Airway epithelial cell (primary cell): ENCODE measurements at places on chromosomes 1 and 21. TPM values are rescaled to one million over a fixed set of nuclear protein-coding genes. Genes with fewer than 3 reads are reported as not detected.

The IFNLR1 gene
- 3.4 and 8.0 TPM in 2 replicates for total RNA-seq

The AADACL4 gene
- not detected in 2 replicates for total RNA-seq

The CENPF gene
- 26.4 and 39.8 TPM in 2 replicates for total RNA-seq

The ANKRD34A gene
- total RNA-seq = 0.28 and 0.49 TPM in 2 replicates

The HLCS gene
- 8.5 and 17.2 TPM in 2 replicates for total RNA-seq

The OR6P1 gene
- total RNA-seq = not detected in 2 replicates

The AGT gene
- total RNA-seq = not detected in 2 replicates

The PDPN gene
- total RNA-seq = 18.9 and 22.6 TPM in 2 replicates

The C1orf141 gene
- total RNA-seq = not detected in 2 replicates

The ST7L gene
- total RNA-seq = 9.7 and 10.6 TPM in 2 replicates

The SLC39A1 gene
- total RNA-seq = 92.6 and 96.6 TPM in 2 replicates

The ATP5PB gene
- 355 and 380 TPM in 2 replicates for total RNA-seq

The EDN2 gene
- total RNA-seq = 2.8 and 10.1 TPM in 2 replicates

The UBE2U gene
- not detected in 2 replicates for total RNA-seq

The MYCL gene
- total RNA-seq = 9.7 and 12.2 TPM in 2 replicates

The WNT9A gene
- total RNA-seq = 1.2 and 1.5 TPM in 2 replicates

The RORC gene
- 0.05 and 0.35 TPM in 2 replicates for total RNA-seq

The S100A7 gene
- total RNA-seq = 0.42 and 3.5 TPM in 2 replicates

The FCRL1 gene
- not detected in 2 replicates for total RNA-seq

The LUZP1 gene
- 24.6 and 34.8 TPM in 2 replicates for total RNA-seq

The ZBTB8A gene
- total RNA-seq = 3.8 and 5.3 TPM in 2 replicates
